ENCODE measurements at places on chromosomes 16 and 17. TPM values are rescaled to one million over a fixed set of nuclear protein-coding genes. Genes with fewer than 3 reads are reported as not detected.

The FLYWCH2 gene
- total RNA-seq: 50.6 TPM

The TNFRSF17 gene
- total RNA-seq: not detected

The FOXJ1 gene
- not detected for total RNA-seq

The CDH8 gene
- total RNA-seq: not detected

The TMEM235 gene
- 0.09 TPM for total RNA-seq

The CASKIN1 gene
- 0.54 TPM for total RNA-seq

The WWOX gene
- 10.9 TPM for total RNA-seq

The TSNAXIP1 gene
- 0.90 TPM for total RNA-seq

The TMEM204 gene
- 26.6 TPM for total RNA-seq

The ARL5C gene
- not detected for total RNA-seq

The ARHGDIG gene
- total RNA-seq: 3.5 TPM

The TSR3 gene
- 70.5 TPM for total RNA-seq

The TEKT1 gene
- total RNA-seq: not detected

The KRT40 gene
- not detected for total RNA-seq

The PTX4 gene
- not detected for total RNA-seq

The MYOCD gene
- total RNA-seq: not detected

The ALOX12B gene
- not detected for total RNA-seq

The OR1E1 gene
- not detected for total RNA-seq

The MMP2 gene
- 256 TPM for total RNA-seq

The IFI35 gene
- total RNA-seq: 6.9 TPM

The HOXB1 gene
- not detected for total RNA-seq

The SMPD3 gene
- under 0.01 TPM for total RNA-seq

The TPSG1 gene
- not detected for total RNA-seq

The HS3ST6 gene
- not detected for total RNA-seq

The AATK gene
- 2.4 TPM for total RNA-seq

The RNU2-1 gene
- not detected for total RNA-seq

The MT4 gene
- total RNA-seq: not detected

The FUS gene
- 39.0 TPM for total RNA-seq

The GNGT2 gene
- total RNA-seq: 1.3 TPM

The ZPBP2 gene
- not detected for total RNA-seq

The MCRIP1 gene
- total RNA-seq: 175 TPM

The CHD9NB gene
- 1.8 TPM for total RNA-seq

The ST6GALNAC2 gene
- not detected for total RNA-seq

The OTOA gene
- 0.09 TPM for total RNA-seq

The ACBD4 gene
- 5.1 TPM for total RNA-seq

The ZFP3 gene
- total RNA-seq: 1.7 TPM

The MEOX1 gene
- total RNA-seq: not detected

The SMIM22 gene
- total RNA-seq: not detected

The GRAPL gene
- total RNA-seq: 40.6 TPM

The TLCD3B gene
- 0.09 TPM for total RNA-seq

The HIC1 gene
- total RNA-seq: 18.6 TPM

The TBC1D3L gene
- total RNA-seq: 2.0 TPM

The ABCA8 gene
- total RNA-seq: 15.6 TPM

The GPATCH8 gene
- total RNA-seq: 12.1 TPM

The WDR45B gene
- total RNA-seq: 54.1 TPM

The MYL4 gene
- total RNA-seq: not detected

The SLC12A3 gene
- total RNA-seq: not detected

The G6PC1 gene
- total RNA-seq: not detected

The CNGB1 gene
- total RNA-seq: not detected

The SLC35G6 gene
- total RNA-seq: not detected

The KRTAP4-1 gene
- total RNA-seq: not detected

The PRR29 gene
- 0.28 TPM for total RNA-seq

The KCNJ2 gene
- total RNA-seq: 14.8 TPM

The BRIP1 gene
- 6.4 TPM for total RNA-seq

The RSAD1 gene
- total RNA-seq: 17.4 TPM

The CES5A gene
- total RNA-seq: not detected
